ENCODE measurements at places on chromosomes 4 and X. TPM values are rescaled to one million over a fixed set of nuclear protein-coding genes. Genes with fewer than 3 reads are reported as not detected.

Gene GPR50
- not detected for total RNA-seq

DNA sequence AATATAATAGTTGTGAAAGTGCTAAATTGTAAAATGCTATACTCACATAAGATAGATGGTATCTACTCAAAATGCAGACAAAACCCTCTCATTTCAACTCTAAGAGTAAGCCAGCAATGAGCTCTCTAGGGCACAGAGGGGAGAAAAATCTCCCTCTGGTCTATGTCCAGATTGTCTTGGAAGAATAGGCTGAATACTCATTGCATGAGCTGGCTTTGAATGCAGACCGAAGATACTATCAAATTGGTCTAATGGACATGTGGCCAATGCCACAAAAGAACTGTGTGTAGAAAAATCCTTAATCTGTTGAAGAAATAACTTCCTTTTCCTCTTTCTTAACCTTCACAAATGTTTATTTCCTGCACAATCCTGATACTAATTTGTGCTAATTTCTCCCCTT, 3.5 kb downstream of the ZXDA start:
- no peak for DNase-seq

GRCh38 chrX:75544786-75545185, 21.9 kb upstream of the ZDHHC15 start:
- no peak for DNase-seq

- DNase-seq, result no peak
Observed at GRCh38 chr4:111676533-111676932, 468.7 kb upstream of the FAM241A start.

DNA sequence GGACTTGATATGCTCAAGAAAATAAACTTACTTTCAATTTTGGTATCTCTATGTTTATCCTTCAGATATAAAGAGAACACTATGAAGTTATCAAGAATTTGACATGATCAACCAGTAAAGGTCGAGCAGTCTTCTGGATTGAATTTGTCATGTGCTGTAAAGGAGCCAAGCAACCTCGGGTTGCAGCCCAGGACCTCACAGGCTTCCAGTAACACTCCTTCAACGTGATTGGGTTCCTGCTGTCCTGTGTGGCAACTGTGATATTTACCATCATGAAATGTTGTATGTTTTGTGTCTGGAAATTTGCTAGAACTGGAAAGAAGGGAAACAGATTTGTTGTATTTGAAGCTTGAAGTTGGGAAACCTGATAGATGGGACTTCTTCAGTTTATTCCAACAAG, 52.0 kb upstream of the UGT2B7 start:
- no peak for DNase-seq

DNA sequence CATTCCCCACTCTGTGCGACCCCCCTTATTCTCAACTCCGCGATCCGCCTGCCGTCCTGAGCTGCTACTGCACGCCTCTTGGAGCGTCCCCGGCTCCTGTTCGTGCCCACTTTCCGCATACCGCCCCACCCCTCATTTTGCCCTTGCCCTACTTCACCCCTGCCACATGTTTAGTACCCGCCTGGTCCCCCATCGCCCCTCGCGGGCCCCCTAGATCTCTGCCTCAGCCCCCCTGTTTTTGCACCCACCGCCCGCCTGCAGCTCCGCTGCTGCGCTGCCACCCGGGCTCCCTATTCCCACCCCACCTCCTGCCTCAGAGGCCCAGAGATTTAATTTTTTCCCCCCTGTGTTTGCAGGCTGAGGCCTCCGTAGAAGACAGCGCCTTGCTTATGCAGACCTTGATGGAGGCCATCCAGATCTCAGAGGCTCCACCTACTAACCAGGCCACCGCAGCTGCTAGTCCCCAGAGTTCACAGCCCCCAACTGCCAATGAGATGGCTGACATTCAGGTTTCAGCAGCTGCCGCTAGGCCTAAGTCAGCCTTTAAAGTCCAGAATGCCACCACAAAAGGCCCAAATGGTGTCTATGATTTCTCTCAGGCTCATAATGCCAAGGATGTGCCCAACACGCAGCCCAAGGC, 1.4 kb downstream of the MAGED1 start:
- peak; percentile 12 for DNase-seq

- no peak for DNase-seq
Observed at GRCh38 chr4:161442921-161443320, 720.9 kb downstream of the FSTL5 start.
